ENCODE measurements at places on chromosomes 16 and 17. TPM values are rescaled to one million over a fixed set of nuclear protein-coding genes. Genes with fewer than 3 reads are reported as not detected.

The NOTUM gene
- 1.1 TPM for total RNA-seq

- H3K4me3 ChIP-seq = no peak overlapping the region
- no peak overlapping the region for H3K27ac ChIP-seq
- no peak for DNase-seq
- H3K27me3 ChIP-seq = no peaks in the 10 kb centered on the region
- no peaks in the 10 kb centered on the region for H3K4me1 ChIP-seq
These were observed 24.4 kb upstream of the GPT2 start for GRCh38 chr16:46859719-46860152.

GRCh38 chr17:75516619-75517296 lies 430 bp downstream of the TSEN54 start:
- no peak for DNase-seq
- peak overlapping the region; percentile 81 for H3K4me3 ChIP-seq
- no peak overlapping the region for H3K27ac ChIP-seq

DNA sequence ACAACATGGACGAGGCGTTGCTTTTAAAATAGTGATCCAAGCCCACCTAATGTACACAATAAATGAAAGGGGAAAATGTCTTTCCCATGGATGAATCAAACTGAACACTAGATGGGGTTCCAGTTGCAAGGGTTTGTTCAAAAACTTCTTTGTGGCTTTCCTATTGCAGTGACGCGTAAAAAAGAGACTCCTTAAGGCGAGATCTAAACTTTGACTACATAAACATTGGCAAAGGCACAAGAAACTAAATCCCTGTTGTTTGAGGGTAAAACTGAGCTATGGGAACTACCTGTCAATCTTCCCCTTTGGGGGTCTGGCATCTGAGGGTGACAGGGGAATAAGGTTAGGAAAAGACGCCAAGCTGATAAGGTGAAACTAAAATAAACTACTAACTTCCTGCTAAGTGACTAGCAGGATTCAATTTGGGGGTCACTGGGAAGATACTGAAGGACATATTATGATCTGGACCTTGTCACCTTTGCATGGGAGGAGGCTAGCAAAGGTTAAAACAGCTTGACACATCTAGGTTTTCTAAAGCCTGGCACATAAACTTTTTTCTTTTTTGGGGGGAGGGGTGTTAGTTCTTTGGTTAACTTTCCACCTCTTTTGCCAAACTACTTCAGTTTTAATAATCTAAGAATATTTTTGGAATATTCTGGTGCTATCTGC lies 4.7 kb downstream of the SALL1 start:
- no peaks in the 10 kb centered on the region for H3K27me3 ChIP-seq
- H3K36me3 ChIP-seq = peaks cover 43% of the 10 kb centered on the region
- peak overlapping the region; percentile 13 for H3K4me3 ChIP-seq
